CD4-positive, alpha-beta T cell treated with Interleukin-6 at 100 ng/mL for 8 hours (primary cell): ENCODE measurements at places on chromosomes 7 and 10.

- no peak for DNase-seq
Observed at GRCh38 chr10:1520909-1521565, 216.3 kb downstream of the ADARB2 start.

DNA sequence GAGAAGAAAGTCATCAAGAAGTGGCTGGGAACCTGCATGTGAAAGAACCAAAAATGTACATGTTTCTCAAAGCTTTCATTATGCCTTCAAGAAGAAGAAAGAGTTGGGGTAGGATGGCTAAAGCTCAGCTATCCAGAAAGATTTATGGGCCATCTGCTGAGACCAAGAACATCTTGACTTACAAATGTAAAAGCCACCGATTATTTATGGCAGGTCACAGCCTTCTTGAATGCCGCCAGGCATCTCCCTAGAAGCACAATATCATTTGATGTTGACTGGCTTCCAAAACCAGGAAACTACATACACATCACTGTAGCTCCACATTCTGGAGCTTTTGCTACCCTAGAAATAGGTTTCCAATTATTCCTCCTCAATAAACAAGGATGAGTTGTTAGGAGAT is 254.2 kb upstream of the AOAH start:
- DNase-seq = no peak

DNA sequence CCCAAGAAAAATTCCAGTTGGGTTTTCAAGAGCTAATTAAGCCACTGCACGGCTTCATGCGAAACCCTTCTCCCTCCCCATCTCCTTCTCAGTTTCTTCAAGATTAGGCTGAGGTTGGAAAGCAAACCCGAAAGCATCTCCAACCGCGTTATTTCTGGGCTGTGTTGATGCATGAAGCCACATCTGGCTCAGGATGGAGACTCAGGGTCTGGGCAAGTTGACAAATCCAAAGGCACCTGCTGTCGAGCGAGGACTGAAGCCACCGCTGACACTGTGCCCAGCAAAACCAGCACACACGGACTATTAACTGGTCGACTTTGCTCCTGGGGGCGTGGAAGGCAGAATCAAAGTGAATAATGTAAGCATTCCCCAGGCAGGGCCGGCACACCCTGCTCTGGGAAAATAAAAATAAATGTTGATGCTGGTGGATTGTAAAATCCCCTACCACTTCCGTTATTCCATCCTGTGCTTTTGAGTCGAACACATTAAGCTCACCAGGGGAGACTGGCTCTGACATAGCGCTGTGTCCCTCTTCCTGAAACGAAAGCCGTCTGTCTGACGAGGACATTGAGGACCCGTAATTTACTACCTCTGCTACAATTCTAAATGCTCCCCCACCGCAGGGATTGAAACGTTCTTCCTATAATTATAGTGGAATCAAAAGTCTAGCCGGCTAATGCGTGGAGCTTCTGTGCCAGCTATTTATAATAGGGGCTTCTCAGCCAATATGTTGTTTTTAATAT is 269.8 kb downstream of the ADARB2 start:
- no peak for DNase-seq

DNA sequence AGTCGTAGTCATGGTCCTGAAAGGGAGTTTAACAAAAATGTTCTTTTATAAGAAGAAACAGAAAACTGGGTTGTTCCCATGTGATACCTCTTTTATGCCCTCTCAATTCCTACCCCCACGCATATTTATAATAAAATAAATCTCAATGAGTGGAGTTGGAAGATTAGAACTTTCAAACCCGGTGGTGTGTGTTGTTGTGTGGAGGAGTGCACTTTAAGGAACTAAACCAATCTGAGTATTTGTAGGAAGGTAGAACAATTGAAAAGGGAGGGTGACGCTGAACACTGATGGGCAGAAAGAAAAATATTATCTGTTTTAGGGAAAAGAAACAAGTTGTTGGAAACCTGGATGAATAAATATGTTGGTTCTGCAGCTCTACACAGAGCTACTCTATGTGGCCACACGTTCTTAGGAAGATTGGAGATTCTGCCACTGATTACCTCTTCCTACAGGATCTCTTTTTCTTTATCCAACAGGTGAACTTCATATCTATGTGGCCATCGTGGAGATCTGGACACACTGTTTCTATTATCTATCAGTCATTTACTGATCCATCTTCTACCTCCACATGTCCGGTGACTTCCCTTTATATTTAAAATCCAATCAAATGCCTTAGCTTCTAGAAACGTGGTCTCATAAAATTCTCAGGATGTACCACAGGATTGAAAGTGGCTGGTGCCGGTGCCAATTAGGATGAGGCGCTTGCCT is 13.1 kb upstream of the GATA3 start:
- DNase-seq = no peak

DNA sequence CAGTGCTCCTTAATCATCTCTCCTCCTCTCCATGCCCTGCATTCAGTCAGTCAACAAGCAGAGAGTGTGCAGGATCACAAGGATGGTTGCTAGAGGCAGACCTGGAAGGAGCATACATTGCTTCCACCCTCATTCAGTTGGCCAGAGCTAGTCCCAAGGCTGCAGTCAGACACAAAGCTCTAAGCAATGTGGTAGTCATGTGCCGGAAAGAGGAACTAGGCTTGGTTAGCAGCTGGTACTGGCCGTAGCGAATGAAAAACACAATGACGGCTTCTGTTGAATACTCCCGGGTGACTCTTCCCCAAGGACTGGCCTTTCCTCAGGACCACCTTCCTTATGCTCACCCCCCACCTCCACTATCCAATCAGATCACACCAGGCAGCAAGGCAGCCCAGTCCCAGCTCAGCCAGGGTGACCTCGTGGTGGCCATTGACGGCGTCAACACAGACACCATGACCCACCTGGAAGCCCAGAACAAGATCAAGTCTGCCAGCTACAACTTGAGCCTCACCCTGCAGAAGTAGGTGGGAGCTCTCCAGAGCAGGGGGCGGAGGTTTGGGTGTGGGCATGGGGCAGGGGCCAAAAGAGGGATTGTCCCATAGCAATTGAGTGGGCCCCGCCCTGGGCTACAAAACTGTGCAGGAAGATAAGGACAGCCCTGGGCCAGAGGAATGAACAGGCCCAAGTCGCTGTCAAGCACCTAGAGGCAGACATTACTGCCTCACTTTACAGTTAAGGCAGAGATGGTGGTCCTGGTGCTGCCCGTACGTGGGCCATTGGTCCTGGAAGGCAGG is 10.9 kb downstream of the LDB3 start:
- no peak for DNase-seq

DNA sequence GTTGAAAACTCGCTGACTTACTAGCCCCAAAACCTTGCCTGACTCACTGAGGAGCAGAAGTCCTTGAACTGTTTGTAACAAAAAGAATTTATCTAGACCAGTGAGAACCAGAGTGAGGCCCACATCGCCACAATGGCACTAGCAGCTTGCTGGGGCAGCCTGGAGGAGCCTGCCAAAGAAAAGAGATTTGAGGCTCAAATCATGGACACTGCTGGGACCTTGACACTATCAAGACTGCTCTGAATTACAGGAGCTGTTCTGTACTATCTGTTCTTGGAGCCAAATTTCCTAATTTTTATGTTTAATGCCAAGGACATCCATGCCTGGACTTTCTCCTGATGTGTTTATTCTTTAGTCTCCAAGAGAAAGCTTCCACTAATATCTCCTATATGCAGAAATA is 82.0 kb upstream of the JCAD start:
- DNase-seq = no peak

- DNase-seq = no peak
Observed at GRCh38 chr10:124003871-124004662, 89.3 kb downstream of the CHST15 start.

GRCh38 chr10:123995461-123996131 is 97.8 kb downstream of the CHST15 start:
- peak; percentile 20 for DNase-seq

DNA sequence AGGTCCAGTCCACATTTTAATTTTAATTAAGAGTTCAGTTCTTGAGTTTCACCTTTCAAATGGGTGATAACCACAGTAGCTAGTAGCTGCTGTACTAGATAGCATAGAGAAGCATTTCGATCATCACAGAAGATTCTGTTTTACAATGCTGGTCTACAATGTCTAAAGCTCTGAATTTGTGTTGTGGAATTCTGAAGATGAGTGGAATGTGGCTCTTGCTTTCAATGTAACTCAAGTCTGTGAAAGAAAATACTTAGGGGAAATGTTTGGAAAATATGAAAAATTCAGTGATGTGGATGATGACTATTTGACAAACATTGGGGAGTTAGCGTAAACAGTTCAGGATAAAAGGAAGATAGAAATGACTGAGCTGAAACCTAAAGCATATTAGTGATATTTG is 139.4 kb downstream of the GNAT3 start:
- no peak for DNase-seq

GRCh38 chr7:93015779-93016481 is 101.8 kb downstream of the SAMD9 start:
- DNase-seq = no peak

- DNase-seq = no peak
Observed at GRCh38 chr10:48567346-48567745, 37.5 kb downstream of the ARHGAP22 start.

DNA sequence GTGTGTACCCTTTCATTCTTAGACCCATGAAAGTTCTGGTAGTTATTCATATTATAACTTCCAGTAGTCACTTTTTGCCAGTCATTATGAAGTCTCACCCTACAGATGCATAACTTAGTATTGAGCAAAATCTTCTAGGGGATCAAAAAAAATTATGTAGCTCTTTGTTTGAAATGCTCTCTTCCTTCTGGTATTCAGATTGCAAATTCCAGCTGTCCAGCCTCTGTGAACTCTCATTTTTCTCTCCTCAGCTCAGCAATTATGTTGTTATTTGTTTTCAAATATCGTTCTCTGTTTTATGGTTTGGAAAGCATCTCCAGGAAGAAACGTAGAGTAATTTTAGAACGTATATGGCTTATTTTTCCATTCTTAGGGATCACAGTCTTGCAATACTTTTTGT is 442.5 kb downstream of the SEMA3D start:
- DNase-seq = no peak

DNA sequence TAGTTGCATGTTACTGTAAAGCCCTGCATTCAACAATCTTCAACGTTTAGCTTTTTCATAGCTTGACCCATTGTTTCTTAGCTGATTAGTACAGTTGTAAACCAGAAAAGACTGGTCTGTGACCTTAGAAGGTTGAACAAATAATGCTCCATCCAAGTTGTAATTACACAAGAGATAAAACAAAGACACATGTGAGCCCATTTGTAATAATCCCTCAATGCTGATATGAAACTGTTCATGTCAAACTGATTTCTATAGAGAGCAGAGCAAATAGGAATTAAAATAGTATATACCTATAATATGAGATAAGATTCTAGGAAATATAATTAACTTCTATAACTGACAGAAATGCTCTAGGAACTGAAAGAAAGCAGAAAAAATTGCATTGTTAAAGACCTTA is 94.7 kb upstream of the SLC25A13 start:
- DNase-seq = no peak

- DNase-seq = no peak
Observed at GRCh38 chr7:137966641-137967142, 35.2 kb downstream of the CREB3L2 start.

- DNase-seq = no peak
Observed at GRCh38 chr7:80288175-80289122, 153.8 kb downstream of the GNAI1 start.

DNA sequence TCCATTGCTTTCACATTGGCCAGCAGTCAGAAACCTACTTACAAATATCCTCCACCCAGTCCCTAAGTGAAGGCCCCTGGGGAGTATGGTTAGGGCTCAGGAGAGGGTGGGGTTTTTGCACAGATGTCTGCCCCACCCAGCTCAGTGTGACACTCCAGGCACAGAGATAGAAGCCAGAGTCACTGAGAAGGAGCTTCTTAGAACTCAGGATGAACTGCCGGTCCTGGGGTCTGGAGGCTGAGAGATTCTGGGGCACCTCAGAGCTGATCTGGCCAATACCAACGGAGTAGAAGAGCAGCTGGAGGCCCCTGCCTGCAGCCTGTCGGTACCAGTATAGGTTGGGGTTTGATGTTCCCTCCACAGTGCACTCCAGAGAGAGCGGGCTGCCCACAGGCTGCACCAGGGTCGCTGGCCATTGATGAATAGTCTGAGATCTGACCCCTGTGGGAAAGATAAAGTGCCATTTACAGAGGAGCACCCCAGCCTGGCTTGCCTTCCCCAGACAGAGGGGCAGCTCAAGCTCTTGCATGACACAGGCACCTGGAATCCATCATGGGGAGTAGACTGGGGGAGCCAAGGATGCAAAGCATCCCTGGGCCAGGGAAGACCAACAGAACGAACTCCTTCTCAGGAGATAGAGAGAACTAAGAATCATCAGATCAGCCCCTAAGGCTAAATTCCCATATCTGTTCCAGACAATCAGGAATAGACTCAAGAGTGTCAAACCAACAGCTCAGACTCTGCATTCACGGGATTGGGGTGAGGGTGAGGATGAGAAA is 41.9 kb downstream of the PRSS2 start:
- peak; percentile 21 for DNase-seq
